Iris pigment epithelial cell (primary cell): ENCODE measurements at places on chromosomes 16 and 17.

DNA sequence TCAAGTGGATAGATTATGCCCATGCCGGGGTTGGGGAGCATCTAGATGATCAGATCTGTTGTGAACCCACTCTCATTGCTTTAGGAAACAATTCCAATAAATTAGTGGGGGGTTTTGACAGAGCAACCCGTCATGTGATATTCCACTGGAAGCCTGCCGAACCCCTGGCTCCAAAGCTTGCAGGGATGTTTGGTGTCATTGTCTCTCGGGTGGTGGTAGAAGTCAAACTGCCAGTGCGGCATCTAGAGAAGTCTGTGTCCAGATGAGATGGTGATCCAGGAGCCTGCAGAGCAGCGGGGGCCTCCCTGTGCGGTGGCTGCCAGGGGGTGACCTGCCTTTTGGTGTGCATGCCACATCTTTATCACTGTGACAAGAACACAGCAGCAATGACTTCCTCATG, 91.7 kb downstream of the SHISA6 start:
- no peak for DNase-seq

DNA sequence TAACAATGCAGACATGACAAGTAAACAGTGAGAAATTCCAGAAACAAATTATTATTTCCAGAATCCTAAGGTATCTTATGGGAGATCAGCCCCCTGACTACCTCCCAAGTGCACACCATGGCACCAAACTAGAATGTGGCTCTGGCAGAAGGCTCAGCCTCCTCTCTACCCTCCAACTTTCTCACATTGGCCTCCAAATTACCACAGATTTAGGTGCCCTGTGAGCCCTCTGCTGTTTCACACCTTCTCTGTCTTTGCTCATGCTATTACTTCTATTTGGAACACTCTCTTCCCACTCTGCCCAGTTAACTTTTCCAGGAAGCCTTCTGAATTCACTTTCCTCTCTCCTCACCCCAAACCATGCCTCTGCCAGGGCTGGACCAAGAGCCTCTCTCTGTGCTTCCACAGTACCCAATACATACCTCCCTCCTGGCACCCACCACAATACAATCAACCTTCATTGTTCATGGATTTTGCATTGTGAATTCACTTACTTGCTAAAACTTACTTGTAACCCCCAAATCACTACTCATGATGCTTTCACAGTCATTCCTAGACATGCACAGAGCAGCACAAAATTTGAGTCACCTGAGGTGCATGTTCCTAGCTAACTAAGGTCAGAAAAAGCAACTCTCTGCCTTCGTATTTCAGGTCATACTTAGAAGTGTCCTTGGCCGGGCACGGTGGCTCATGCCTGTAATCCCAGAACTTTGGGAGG, 31.4 kb downstream of the SMG6 start:
- no peak for DNase-seq

DNA sequence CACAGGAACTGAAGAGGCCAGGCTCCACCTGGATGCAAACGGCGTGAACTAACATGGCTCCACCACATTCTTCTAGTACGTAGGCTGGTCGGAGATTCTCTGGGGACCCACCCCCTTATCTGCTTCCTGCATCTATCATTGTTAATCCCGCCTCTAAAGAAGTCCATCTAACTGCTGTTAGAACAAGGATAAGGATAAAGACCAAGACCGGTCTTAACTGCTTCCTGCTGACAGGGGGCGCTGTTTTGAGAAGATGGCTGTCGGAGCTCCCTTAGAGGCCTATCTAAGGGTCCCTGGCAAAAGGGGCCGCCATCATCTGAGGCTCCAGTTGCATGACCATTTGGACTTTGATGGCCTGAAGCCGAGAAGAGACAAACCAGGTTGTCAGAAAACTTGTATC, 25.8 kb upstream of the TNFSF12 start:
- peak; percentile 15 for DNase-seq

DNA sequence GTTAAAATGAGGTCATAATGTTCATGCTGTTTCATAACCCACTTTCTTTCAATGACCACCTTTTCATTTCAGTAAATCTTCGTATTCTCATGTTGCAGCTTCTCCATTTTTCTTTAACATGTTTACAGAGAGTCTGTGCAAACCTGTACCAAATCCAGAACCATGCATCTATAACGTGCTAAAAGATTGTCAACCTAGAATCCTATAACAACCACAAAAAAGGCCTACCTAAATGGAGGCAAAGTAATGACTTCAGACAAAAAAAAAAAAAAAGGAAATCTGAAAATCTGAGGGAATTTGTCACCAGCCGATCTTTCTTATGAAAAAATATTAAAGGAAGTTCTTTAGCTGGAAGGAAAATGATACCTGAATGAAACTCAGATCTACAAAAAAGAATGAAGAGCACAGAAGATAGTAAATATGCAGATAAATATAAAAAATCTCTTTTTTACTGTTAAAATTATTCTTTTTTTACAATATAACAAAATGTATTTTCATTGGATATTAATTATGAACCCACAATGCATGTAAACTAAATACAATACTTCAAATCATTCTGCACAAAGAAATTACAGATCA, 1.4 kb upstream of the SLFN11 start:
- no peak for DNase-seq

DNA sequence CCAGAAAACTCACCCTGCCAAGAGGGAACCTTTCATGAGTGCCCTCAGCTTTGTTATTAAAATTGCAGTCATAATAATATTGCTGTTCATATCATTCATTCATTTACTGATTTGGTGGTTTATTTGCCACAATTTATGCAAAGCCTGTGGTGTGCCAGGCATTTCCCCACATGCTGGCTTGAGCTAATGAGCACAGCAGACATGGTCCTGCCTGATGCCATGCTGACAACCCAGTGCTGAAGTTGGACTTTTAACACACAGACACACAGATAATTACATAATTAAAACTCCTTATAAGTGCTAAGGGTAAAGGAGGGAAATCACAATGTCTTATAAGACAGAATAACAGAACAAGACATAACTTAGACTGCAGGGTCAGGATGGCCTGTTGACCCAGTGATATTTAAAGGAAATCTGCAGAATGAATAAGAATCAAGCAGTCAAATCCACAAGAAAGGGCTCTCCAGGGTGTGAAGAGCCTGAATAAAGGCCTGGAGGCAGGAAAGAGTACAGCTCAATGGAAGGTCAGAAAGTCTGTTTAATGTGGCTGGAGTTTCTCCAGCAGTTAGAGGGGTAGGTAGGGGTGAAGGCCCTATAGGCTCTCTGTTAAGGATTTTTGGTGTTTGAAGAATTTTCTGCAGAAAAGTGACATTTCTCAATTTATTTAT, 196.9 kb upstream of the CDH11 start:
- DNase-seq: no peak

DNA sequence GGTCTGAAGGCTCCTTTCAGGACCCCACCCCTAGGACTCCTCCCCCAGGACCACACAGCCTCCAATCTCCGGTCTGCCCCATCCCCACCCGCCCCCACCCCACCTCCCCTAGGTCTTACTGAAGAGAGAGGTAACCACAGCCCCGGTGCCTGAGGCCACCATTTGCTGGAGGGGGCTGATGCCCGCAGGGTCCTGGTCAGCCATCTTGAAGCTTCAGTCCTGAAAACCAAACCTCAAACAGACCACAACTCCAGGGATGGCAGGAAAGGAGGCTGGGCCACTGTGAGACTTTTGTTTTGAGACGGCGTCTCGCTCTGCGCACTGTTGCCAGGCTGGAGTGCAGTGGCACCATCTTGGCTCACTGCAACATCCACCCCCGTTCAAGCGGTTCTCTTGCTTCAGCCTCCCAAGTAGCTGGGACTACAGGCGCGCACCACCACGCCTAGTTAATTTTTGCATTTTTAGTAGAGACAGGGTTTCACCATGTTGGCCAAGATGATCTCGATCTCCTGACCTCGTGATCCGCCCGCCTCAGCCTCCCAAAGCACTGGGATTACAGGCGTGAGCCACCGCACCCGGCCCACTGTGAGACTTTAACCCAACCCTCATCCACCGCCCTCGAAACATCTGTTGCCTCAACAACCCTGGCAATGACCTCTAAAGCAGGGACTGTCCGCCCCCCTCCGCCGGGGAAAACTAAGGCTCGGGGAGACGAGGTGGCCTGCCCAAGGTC, 1.1 kb downstream of the SLC25A39 start:
- DNase-seq: no peak

DNA sequence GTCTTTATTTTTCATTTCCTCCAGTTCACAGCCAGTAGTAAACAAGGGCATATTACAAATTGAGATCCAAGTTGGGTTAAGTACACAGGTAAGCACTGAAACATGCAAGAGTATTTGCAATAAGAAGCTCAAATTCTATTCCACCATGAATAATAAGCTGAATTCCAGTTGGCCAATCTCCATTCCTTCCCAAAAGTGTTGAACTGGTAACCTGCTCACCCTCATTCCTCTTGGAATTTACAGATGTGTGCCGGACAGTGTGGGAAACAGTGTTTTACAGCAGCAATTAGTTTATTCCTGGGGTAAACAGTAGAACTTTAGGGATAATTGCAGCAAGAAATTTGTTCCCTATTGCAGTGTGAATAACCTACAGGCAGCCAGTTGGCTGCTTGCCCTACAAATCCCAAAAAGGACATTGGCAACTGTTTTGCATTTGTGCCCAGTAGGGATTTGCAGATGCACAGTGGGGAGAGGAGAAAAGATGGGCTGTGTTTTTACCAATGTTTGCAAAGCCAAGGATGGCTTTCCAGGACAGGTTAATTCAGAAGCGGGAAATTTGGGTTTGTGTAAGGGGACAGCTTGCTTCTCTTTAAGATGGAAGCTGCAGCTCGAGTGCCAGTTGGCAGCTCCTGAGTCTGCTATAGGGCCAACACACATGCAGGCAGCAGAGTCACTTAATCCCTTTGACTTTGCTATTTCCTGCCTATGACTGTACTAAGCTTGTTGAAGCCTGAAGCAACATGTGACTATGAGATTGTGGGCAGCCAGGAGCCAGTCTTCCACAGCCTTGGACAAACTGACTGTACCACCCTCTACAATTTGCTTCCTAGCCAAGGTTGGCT, 318.9 kb downstream of the MAP2K6 start:
- DNase-seq: peak; percentile 92

DNA sequence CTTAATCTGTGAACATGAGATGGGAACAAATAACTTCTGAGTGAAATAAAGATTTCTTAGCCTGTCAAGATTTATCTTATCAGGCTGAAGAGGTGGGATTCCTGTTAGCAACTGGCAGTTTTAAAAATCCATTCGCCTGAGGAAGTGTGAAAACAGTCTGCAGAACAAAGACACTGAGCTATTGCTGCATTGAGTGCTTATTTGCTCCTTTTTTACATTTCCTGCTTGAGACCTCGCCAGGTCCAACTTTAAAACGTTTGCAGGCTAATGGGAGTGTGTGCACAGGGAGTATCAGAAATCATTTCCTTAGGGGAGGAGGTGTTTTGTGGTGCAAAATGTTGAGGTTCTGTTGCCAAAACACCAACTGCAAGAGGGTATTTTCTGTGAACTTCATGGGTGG, 957.8 kb upstream of the RBFOX1 start:
- no peak for DNase-seq

- DNase-seq: peak; percentile 74
Measured at GRCh38 chr16:27240948-27241531, 27.5 kb downstream of the NSMCE1 start.

DNA sequence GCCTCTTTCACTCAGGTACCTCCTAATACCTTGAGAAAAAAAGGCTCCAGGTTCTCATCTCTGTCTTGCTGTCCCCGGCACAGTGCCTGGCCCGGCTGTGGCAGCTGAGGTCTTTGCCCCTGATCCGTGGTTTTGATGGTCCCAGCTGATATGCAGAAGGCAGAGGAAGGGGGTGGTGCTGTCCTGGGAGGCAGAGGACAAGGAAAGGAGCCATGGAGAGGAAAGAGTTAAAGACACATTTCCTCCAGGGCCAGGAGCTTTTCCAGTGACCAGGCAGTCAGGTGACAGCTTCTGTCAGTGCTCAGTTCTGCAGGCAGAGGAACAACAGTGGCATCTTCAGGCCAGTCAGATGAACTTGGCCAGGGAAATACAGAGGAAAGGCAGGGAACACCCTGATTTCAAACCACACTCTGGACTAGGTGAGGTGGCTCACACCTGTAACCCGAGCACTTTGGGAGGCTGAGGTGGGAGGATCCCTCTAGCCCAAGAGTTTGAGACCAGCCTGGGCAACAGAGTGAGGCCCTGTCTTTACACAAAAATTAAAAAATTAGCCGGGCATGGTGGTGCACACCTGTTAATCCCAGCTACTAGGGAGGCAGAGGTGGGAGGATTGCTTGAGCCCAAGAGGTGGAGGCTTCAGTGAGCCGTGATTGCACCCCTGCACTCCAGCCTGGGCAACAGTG, 3.3 kb upstream of the COG1 start:
- peak; percentile 69 for DNase-seq

GRCh38 chr16:46811682-46812081, 19.3 kb downstream of the C16orf87 start:
- no peak for DNase-seq

GRCh38 chr17:17582372-17582771, 9.1 kb downstream of the PEMT start:
- DNase-seq: no peak

GRCh38 chr16:57179215-57179828, 6.5 kb downstream of the PSME3IP1 start:
- no peak for DNase-seq

GRCh38 chr17:68600931-68601564, at the start of gene FAM20A:
TSS of gene FAM20A (minus strand) at chr17:68601367. CDS start at chr17:68600666, 701 bp downstream.
- no peak for DNase-seq

- no peak for DNase-seq
Measured at GRCh38 chr17:74390680-74391653, 23.7 kb downstream of the GPR142 start.

DNA sequence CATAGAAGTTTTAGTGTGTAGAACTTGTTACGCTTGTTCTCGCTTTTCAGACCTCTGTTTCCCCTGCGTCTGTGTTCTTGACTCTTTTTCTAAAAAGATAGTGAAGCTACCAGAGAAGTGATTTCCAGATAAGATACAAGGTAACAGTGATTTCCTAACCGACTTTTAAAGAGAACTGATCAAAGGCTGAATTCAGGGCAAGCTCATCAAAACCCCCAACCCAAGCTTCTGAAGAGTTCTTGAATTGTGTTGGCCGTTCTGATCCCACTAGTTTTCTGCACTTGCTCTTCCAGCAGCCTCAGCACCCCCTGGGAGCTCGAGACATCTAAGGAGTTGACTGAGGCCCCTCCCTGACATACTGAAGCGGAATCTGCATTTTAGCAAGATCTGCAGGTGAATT, 12.7 kb upstream of the NSMCE1 start:
- no peak for DNase-seq

DNA sequence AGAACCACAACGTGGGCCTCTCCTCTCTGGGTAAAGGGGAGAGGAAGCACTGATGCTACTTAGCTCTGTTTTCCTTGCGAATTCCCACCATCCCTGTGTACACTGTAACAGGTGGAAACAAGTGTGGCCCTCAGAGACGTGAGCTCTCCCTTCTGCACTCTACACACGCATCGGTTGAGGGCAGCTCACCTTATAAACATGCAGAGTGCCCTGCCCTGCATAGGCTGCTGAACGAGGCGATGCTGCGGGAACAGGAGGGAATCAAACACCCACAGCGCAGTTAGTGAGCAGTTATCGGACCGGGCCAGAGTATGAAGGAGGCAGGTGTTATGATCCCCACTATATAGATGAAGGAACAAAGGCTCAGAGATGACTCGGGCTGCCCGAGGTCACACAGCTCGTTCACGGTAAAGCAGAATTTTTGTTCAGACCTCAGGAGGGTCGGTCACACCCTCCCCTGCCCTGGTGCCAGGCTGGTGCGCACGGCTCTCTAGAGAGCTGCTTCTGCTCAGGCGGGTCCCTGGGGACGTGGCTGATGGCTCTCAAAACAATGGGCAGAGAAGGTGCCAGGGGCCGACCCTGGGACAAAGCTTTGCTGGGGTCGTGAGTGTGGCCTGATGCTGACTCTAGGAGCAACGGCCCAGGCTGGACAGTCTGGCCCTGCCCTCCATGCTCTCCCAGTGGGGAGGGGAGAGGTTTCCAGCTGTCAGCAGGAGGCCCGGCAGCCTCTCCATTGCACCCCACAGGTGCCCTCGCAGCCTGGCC, 68.5 kb downstream of the RPH3AL start:
- no peak for DNase-seq
